ENCODE measurements at places on chromosomes 12 and 14. TPM values are rescaled to one million over a fixed set of nuclear protein-coding genes. Genes with fewer than 3 reads are reported as not detected.

DNA sequence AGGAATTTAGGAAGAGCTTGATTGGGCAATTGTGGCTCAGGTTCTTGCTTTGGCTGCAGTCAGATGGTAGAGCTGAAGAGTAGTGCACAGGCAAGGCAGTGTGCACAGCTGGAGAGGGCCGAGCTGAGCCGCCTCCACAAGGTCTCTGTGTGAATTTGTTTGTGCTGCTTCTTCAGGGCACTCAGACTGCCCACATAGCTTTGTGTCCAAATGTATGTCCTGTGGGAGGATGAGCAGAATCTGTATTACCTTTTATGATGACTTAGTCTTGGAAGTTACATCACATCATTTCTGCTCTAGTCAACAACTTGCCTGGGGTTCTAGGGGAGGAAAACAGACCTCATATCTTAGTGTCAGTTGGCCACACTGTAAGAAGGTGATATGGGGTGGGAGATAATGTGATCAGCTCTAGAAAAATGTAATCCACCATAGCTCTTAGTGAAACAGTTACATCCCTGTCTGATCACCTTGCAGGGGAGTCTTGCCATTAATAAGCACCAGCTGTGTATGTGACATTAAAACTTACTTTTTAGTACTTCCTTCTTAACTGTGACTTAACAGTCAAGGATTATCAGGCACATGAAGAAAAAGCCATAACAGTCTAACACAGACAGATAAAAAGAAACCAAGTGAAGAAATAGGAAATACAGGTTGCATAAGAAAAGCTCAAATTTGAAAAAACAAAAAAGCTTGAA lies 53.4 kb downstream of the RCOR1 start:
- DNase-seq = no peak

GRCh38 chr12:107402041-107403022 lies 283.3 kb upstream of the PWP1 start:
- DNase-seq = peak; percentile 70

- no peak for DNase-seq
Observed at GRCh38 chr12:105672121-105672975, 341.9 kb downstream of the C12orf75 start.

- DNase-seq = no peak
Observed at GRCh38 chr12:114305446-114305845, 100.5 kb downstream of the TBX5 start.

- DNase-seq = no peak
Observed at GRCh38 chr14:28807518-28807917, 40.9 kb downstream of the FOXG1 start.

KIF21A gene
- total RNA-seq = 18.4 TPM

GRCh38 chr12:27614866-27615265 lies 81.4 kb upstream of the REP15 start:
- DNase-seq = no peak

PKP2 gene
- 6.1 TPM for total RNA-seq

GRCh38 chr12:47979166-47979565 lies 15.8 kb downstream of the TMEM106C start:
- no peak for DNase-seq

DNA sequence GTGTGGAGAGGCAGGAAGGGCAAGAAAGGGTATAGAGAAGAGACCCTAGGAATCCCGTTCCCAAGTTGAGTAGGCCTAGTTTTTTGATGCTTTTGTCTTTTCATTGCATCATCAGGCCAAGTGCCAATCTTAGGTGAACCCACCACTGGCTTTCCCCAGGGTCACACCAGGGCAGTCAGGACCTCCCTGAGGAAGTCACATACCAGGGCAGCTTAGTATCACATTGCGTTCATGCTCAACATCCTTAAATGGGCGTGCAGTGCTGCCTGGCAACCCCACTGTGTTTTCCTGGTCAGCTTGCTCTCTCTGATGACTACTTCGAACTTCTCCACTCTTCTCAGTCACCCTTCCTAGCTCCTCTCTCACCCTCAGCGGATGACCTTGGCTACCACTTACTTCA lies 9.0 kb downstream of the ASIC1 start:
- DNase-seq = peak; percentile 54

KRT85 gene
- total RNA-seq = not detected

SLCO1B1 gene
- total RNA-seq = not detected

- DNase-seq = no peak
Observed at GRCh38 chr12:91171476-91171875, 11.1 kb downstream of the DCN start.

LUM gene
- total RNA-seq = 703 TPM

ADAM21 gene
- 0.88 TPM for total RNA-seq

KRT3 gene
- not detected for total RNA-seq

DNA sequence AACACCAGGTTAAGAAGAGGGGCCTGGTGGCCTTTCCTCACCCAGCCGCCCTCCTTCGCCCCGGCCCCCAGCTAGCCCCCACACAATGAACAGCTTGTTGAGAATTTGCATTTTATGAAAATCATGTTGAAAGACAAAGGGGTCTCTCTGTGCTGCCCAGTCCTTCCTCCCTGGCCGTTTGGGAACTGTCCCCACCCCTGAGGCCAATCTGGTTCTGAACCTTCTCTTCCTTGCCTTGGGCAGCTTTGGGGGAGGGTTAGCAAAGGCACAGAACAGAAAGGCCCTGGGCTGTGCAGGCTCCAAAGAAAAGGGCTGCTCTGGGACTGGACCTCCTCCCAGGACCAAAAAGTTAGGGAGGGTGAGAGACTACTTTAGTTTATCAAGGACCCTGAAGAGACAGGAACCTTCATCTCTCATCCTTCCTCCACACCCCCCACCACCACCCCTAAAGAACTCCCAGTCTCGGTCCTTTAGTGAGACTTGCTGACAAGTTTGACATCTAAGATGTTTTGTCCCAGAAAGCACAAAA lies 1.3 kb downstream of the TAMALIN start:
- no peak for DNase-seq

GRCh38 chr12:109153821-109154441 lies 37.5 kb downstream of the ACACB start:
- DNase-seq = no peak

- DNase-seq = no peak
Observed at GRCh38 chr14:58055497-58056010, 96.5 kb downstream of the ARMH4 start.

DNA sequence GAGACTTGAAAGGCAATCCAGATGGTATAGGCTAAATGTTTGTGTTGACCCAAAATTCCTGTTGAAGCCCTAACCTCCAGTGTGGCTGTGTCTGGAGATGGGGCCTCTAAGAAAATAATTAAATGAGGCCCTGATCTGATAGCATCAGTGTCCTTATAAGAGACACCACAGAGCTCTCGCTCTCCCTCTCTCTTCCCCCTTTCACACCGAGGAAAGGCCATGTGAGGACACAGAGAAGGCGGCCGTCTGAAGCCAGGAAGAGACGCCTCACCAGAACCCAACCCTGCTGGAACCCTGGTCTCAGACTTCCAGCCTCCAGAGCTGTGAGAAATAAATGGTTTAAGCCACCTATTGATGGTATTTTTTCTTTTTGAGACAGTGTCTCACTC lies 87.5 kb downstream of the SCARB1 start:
- DNase-seq = no peak

TSHR gene
- total RNA-seq = not detected

DNA sequence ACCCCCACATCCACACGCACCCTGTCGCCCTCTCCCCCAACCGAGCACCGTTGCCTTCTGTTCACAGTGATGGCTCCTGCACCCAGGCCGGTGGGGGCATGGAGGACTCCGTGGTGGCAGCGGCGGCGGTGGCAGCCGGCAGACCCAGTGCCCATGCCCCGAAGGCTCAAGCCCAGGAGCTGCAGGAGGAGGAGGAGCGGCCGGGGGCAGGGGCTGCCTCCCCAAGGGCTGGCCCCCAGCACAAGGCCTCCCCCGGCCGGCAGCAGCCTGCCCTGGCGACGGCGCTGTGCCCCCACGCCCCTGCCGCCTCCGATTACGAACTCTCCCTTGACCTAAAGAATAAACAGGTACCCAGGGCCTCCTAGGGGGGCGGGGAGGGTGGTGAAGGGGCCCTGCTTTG lies 59.0 kb downstream of the IQSEC3 start:
- no peak for DNase-seq

CCDC198 gene
- not detected for total RNA-seq

DNA sequence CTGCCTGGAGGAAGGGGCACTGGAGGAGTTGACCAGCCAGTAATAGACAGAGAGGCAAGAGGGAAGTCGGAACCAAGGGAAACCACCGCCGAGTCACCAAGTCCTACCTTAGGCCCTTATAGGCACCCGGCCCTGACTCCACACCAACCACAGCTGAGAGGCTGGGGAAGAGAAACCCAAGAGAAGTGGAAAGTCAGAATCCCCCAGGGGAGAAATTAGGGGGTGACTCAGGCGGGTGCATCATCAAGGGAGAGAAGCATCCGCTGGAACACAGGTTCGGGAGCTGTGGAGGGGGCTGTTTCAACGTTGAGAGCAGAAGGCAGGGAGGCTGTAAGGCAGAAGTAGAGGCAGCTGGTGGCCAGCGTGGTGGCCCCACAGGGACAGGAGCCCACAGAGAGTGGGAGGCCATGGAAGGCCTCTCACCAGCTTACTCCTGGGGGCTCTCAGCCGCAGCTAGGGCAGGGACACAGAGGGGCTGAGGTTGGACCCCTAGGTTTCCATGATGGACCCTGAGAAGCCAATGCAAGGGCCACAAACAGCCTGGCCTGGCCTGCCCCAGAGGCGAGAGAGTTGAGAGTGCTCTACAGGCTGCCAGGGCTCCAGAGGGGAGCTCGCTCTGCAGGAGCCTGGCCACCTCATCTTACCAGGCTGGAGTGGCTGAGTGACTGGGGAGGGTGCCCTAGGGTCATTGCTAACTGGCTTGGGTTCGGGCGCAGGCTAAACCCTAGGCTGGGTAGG lies 1.4 kb upstream of the TRMT61A start:
- DNase-seq = no peak

DNA sequence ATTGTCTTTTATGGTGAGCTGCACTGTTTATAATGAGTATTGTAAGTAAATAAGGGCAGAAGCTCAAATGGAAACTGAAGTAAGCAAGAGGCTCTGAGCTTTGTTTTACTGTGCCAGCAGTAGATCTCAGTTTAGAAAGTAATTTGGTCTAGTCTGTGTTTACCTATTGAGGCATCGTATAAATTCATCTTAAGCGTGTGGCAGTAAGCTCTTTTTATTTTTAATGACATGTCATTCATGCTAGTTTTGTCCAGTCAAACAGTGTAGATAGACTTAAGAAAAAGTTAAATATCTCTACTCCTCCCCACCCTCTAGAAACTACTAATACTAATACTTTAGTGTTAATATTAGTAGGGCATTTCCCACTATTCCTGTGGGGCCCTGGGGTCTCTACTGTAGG lies 2.0 kb downstream of the ANO6 start:
- DNase-seq = no peak

- no peak for DNase-seq
Observed at GRCh38 chr14:90511795-90512328, 115.0 kb downstream of the CALM1 start.

GRCh38 chr14:69945912-69946311 lies 66.7 kb downstream of the SMOC1 start:
- no peak for DNase-seq

GRCh38 chr12:47816403-47817271 lies 3.1 kb downstream of the HDAC7 start:
- no peak for DNase-seq

FOXA1 gene
- total RNA-seq = 3.1 TPM

DNA sequence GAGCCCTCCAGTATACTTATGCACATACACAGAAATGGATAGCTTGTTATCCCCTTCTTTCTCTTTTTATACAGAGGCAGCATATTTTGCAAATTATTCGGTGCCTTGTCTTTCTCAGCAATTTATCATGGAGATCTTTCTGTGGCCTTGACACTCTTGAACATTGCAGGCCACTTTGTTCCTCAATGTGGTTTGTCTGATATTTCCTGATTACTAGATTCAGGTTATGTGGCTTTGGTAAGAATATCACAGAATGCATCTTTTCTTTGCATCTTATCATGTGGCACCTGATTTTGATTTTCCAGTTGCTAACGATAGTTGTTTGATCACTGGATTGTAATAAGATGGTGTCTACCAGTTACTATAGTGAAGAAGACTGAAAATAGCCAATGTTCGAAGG lies 7.1 kb upstream of the SNRPF start:
- DNase-seq = no peak

C1QL4 gene
- 3.8 TPM for total RNA-seq

- no peak for DNase-seq
Observed at GRCh38 chr12:26203167-26203780, 7.9 kb downstream of the SSPN start.

DNA sequence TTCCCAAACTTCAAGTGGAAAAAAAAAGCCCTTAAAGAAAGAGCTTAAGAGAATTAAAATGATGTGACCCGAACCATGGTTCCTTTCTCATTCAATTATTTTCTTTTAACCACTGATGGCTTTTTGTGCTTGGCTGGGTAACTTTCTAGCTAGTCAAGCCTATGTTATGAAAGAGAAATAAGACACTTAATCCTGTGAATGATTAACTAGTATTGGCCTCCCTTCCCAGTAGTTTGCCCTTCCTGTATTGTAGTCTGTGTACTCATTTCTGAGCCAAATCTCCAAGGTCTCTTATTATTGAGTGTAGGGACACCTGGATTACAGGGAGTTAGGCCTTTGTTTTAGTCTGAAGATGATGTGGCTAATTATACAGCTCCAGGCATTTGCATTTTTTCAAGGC lies 353.0 kb downstream of the RAD51B start:
- no peak for DNase-seq

DNA sequence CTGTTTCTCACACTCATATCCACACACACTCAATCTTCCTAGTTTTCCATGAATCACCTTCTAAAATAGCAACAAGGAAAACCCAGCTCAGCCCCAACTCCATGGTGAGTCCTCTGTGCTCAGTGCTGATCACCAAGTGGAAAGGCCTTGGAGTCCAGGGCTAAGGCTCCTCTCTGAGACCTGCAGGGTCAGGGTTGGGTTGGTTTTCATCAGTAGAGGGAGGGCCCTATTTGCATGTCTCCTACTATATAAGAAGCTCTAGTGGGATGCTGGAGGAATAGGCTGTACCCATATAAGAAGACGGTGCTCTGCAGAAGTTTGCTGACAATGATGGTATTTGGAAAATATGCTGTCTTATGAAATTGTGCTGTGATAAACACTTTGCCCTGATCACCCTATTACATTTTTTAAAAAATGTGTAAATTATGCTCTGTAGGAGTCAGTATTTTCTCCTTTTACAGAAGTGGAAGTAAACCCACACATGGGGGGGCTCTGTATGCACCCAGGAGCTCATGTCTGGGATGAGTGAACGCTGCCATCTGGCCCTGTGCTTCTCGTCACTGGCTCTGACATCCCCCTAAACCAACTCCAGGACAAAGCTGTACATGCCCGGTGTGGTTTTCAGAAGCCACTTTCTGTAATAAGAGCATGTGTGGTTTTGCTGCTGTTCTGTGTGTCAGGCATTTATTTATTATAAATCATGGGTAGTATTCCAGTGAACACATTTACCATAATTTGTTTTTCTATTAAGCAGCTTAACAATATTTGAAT lies 536.3 kb downstream of the TMEM121 start:
- no peak for DNase-seq

B3GNT4 gene
- 0.29 TPM for total RNA-seq

GRCh38 chr12:64682572-64683277 lies 72.4 kb downstream of the RASSF3 start:
- peak; percentile 52 for DNase-seq

KRT82 gene
- total RNA-seq = not detected

GRCh38 chr12:2669560-2669959 lies 125.2 kb upstream of the FKBP4 start:
- no peak for DNase-seq

GRCh38 chr14:75380656-75381055 lies 47.2 kb upstream of the JDP2 start:
- no peak for DNase-seq

SCN8A gene
- total RNA-seq = 0.27 TPM

OTOGL gene
- total RNA-seq = 0.02 TPM
